WTC11 (cell line): ENCODE measurements at places on chromosomes 13 and 19. TPM values are rescaled to one million over a fixed set of nuclear protein-coding genes. Genes with fewer than 3 reads are reported as not detected.

DNA sequence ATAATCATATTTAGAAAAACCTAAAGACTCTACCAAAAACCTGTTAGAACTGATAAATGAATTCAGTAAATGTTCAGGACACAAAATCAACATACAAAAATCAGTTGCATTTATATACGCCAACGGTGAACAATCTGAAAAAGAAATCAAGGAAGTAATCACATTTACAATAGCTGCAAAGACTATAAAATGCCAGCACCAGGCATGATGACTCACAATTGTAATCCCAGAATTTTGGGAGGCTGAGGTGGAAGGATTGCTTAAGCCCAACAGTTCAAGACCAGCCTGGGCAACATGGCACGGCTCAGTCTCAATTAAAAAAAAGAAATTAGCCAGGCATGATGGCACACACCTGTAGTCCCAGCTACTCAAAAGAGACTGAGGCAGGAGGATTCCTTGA lies 7.0 kb downstream of the ZNF562 start:
- H3K4me1 ChIP-seq: peaks cover 32% of the 10 kb centered on the region
- H3K27ac ChIP-seq: no peak overlapping the region
- no peaks in the 10 kb centered on the region; the same call in none of the 2 replicates for H3K27me3 ChIP-seq
- peaks cover 47% of the 10 kb centered on the region for H3K36me3 ChIP-seq

- H3K27me3 ChIP-seq: peaks cover 9% of the 10 kb centered on the region; the same call in 1 of the 2 replicates
- no peak overlapping the region for H3K4me3 ChIP-seq
- H3K4me1 ChIP-seq: no peaks in the 10 kb centered on the region
- no peak for DNase-seq
- no peak overlapping the region for H3K27ac ChIP-seq
- peaks cover 15% of the 10 kb centered on the region for H3K36me3 ChIP-seq
Observed at GRCh38 chr19:16969135-16969534, 57.5 kb downstream of the CPAMD8 start.

- no peak overlapping the region for H3K27ac ChIP-seq
- no peaks in the 10 kb centered on the region for H3K27me3 ChIP-seq
- DNase-seq: no peak
- H3K4me3 ChIP-seq: no peak overlapping the region
- no peaks in the 10 kb centered on the region for H3K36me3 ChIP-seq
Observed at GRCh38 chr13:31394506-31394905, 194.7 kb downstream of the B3GLCT start.

DNA sequence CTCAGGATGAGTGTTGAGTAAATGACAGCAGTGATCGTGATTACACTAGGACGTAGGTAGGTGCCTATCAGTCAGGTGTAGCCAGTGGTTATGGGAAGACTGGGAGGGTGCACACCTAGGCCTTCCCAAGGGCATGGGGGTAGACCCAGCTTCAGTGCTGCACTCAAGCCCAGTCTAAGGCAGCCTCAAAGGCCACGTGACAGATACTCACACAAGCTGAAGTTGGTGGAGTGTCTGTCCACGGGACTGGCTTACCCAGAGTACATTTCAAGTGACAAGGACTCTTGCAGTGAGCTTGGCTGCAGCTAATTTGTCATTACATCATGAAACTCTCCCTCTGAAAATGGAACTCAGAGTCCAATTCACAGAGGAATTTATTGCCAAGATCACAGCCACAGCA lies 118.3 kb downstream of the SHISA2 start:
- no peak overlapping the region for H3K4me3 ChIP-seq
- H3K27ac ChIP-seq: no peak overlapping the region
- no peaks in the 10 kb centered on the region for H3K36me3 ChIP-seq

The ZNF534 gene
- total RNA-seq: 0.23 to 0.42 TPM (median 0.37 TPM) in 3 replicates

The SH2D3A gene
- 25.1 to 30.3 TPM (median 26.7 TPM) in 3 replicates for total RNA-seq

The CDK8 gene
- 21.0 to 21.4 TPM (median 21.4 TPM) in 3 replicates for total RNA-seq

The HCN2 gene
- total RNA-seq: 8.0 to 9.2 TPM (median 8.1 TPM) in 3 replicates

The AXL gene
- total RNA-seq: 25.0 to 27.3 TPM (median 27.0 TPM) in 3 replicates

The ZNF776 gene
- total RNA-seq: 14.3 to 16.9 TPM (median 16.4 TPM) in 3 replicates
